ENCODE measurements at places on chromosomes 16 and 17.

- no peak for DNase-seq
Observed at GRCh38 chr16:89845417-89845816, 17.1 kb downstream of the SPIRE2 start.

DNA sequence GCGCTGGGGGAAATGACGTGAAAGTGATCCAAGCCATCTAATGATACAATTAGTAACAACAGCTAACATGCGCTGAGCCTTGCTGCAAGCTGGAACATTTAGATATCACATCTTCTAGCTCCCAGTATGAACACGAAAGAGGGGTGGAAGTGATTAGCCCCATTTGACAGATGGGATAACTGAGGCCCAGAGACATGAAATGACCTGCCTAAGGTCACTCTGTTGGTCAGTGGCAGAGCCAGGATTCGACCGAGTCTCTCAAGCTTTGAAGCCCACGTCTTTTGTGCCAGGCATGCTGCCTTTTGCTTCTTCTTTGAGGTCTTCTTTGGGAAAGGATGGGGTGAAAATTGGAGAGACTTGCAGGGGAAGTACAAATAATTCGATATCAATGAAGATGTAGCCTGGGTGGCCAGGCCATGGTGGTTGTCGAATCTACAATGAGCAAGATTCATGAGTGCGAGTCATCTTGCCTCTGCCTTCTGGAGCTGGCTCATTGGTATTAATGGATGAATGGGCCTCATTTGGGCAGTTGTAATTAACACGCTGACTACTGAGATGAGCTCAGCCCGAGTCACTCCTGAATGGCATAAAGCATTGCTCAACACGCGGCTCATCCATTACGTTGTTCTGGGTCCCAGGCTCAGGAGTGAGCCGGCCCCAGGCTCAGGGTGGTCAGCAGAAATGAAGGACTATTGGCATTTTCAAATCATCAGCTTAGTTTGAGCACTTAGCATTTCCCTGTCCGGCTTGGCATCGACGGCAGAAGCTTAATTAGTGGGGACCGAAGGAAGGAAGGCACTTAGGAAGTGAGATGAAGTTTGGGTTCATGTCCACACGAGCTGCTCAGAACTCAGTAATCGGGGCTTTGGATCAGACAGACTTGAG is 28.0 kb upstream of the GPRC5B start:
- DNase-seq = no peak

DNA sequence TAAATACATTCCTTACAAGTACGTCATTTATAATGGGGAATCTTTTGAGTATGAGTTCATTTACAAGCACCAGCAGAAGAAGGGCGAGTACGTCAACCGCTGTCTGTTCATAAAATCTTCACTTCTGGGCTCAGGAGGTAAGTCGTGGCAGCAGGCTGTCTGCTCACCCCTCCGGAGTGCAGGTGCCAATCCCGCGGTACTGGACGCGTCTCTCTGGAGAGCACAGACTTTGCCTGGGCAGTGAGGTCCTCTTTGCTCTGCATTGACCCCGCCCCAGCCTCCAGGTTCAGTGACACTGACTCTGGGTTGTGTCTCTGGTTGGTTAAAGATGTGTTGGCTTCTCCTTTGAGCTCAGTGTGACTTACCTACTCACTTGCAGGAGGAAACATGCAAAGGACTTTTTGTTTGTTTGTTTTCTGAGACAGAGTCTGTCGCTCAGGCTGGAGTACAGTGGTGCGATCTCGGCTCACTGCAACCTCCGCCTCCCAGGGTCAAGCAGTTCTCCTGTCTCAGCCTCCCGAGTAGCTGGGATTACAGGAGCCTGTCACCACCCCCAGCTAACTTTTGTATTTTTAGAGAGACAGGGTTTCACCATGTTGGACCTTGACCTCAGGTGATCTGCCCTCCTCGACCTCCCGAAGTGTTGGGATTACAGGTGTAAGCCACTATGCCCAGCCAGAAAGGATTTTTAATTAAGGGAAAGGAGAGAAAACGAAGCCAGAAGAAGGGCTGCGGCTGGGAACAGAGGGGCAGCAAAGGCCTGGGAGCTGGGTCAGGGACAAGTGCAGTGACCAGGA is 31.2 kb downstream of the RNF213 start:
- no peak for DNase-seq

DNA sequence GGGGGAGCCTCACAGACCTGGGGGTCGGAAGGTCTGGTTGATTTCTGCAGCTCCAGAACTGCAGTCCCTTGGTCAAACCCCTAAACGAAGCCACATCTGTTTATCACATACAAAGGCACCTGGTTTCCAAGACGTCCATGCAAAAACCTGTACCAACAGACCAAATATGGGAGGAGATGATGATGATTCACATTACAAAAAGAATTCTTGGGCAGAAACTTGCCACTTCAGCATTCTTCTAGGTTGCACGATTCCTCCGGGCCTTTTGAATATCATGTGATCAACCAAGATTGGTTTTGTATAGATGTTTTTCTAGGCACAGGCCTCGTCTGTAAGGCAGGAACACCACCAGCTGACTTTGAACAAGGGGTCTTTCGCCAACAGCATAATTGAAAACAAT is 466.3 kb downstream of the SOX9 start:
- DNase-seq = no peak

GRCh38 chr16:635573-636205 is 416 bp downstream of the METTL26 start:
- DNase-seq = no peak

All from Right ventricle myocardium inferior (tissue), 1 donor.